ENCODE measurements at places on chromosomes 2 and 18. TPM values are rescaled to one million over a fixed set of nuclear protein-coding genes. Genes with fewer than 3 reads are reported as not detected.
A peak's percentile ranks its signal among the peaks of the same experiment; 100 is the strongest.

GRCh38 chr18:61628085-61628484 is 264.7 kb downstream of the RNF152 start:
- DNase-seq, result no peak
- no peaks in the 10 kb centered on the region for H3K36me3 ChIP-seq
- H3K4me1 ChIP-seq, result peaks cover 6% of the 10 kb centered on the region
- no peak overlapping the region for H3K27ac ChIP-seq
- H3K27me3 ChIP-seq, result no peaks in the 10 kb centered on the region

DNA sequence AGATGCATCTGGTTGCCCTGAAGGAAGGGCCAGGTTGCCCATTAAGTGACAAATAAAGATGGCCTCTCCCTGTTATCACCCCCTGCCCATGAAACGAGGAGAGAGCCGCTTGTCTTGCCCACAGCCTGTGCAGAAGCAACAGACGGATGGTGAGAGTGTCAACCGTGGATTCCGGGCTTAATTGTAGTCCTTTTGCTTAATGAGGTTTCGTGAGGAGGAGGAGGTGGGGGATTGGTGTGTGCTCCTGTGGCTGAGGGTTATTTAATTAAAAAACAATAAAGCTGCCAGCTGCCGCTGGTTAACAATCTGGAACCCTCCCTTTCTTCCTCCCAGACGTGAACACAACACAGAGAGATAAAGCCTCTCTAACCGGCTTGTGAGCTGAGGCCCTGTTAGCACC is 188.0 kb upstream of the PARD3B start:
- no peaks in the 10 kb centered on the region for H3K27me3 ChIP-seq
- no peak overlapping the region for H3K27ac ChIP-seq
- no peak overlapping the region for H3K4me3 ChIP-seq

DNA sequence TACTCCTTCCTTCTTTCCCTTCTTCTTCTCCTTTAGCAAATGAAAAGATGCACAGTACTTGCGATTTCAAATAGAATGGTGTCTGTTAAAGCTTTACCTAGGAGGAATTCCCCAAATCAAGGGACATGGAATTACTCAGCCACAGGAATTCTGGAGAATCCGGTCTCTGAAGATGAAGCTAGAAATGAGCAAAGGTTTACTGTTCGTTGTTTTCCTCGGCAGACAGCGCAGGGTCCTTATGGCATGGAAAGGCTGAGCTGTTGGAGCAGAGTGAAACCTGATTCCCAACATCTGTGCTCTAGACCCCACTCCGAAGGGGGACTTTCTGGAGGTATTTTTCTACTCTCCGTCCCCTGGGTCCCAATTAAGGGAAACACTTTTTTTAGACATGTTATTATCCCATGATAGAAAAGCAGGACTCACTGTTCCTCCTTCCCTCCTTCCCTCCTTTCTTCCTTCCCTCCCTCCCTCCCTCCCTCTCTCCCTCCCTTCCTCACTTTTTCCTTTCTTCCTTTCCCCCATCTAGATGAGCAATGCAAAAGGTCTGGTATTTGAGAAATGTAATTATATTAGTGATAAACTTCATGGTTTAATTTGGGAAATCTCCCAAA is 47.1 kb downstream of the CDCA7 start:
- peak; percentile 9 for DNase-seq
- no peaks in the 10 kb centered on the region for H3K36me3 ChIP-seq
- H3K4me1 ChIP-seq, result peaks cover 10% of the 10 kb centered on the region
- H3K27ac ChIP-seq, result no peak overlapping the region
- peaks cover 42% of the 10 kb centered on the region for H3K27me3 ChIP-seq

- H3K27me3 ChIP-seq, result no peaks in the 10 kb centered on the region
- H3K4me3 ChIP-seq, result no peak overlapping the region
- H3K4me1 ChIP-seq, result no peaks in the 10 kb centered on the region
- H3K36me3 ChIP-seq, result no peaks in the 10 kb centered on the region
Observed at GRCh38 chr2:88673363-88673762, 18.1 kb upstream of the RPIA start.

GRCh38 chr2:181847198-181847556 is 44.4 kb upstream of the ITPRID2 start:
- no peaks in the 10 kb centered on the region for H3K36me3 ChIP-seq
- H3K4me3 ChIP-seq, result no peak overlapping the region
- no peak overlapping the region for H3K27ac ChIP-seq
- no peaks in the 10 kb centered on the region for H3K27me3 ChIP-seq

Gene SERPINB12
- not detected for total RNA-seq

Gene TRAPPC12
- 94.4 TPM for total RNA-seq

DNA sequence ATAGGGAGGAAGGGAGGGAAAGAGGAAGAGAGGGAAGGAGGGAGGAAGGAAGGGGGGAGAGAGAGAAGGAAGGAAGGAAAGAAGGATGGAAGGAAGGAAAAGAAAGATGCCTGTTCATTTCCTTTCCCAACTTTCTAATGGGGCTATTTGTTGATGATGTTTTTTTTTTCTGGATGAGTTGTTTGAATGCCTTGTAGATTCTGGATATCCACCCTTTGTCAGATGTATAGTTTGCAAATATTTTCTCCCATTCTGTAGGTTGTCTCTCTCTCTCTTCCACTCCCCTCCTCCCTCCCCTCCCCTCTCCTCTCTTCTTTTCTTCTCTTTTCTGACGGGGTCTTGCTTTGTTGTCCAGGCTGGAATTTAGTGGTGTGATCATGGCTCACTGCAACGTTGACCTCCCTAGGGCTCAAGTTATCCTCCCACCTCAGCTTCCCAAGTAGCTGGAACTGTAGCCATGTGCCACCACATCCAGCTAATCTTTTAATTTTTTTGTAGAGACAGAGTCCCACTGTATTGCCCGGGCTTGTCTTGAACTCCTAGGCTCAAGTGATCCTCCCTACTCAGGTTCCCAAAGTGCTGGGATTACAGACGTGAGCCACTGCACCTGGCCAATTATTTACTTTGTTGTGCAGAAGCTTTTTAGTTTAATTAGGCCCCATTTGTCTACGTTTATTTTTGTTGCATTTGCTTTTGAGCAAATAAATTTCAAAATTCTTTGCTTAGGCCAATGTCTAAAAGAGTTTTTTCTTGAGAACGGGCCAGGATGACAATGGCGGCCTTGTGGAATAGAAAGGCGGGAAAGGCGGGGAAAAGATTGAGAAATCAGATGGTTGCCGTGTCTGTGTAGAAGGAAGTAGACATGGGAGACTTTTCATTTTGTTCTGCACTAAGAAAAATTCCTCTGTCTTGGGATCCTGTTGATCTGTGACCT is 57.3 kb upstream of the FAM117B start:
- DNase-seq, result no peak
- H3K27ac ChIP-seq, result no peak overlapping the region
- no peaks in the 10 kb centered on the region for H3K27me3 ChIP-seq
- no peaks in the 10 kb centered on the region for H3K36me3 ChIP-seq
- H3K4me1 ChIP-seq, result no peaks in the 10 kb centered on the region

DNA sequence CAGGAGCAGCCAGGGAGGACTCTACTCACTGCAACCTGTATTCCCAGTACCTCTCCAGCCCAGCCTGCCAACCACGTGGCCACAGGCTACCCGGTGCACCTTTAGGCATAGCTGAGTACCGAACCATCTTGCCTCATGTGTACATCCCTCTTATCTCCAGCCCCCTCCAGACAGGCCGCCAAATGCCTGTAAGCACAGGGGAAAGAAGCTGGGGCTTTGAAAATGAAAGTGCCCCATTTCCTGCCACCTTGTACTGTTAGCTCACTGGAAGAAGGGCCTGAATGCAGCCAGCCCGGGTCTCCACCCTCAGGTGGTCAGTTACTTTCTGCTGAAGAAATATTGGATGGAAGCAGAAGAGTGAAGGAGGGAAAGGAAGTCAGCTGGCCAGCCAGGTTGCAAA is 27.2 kb upstream of the RFX8 start:
- H3K36me3 ChIP-seq, result no peaks in the 10 kb centered on the region
- DNase-seq, result no peak
- H3K4me1 ChIP-seq, result peaks cover 21% of the 10 kb centered on the region
- no peak overlapping the region for H3K27ac ChIP-seq

DNA sequence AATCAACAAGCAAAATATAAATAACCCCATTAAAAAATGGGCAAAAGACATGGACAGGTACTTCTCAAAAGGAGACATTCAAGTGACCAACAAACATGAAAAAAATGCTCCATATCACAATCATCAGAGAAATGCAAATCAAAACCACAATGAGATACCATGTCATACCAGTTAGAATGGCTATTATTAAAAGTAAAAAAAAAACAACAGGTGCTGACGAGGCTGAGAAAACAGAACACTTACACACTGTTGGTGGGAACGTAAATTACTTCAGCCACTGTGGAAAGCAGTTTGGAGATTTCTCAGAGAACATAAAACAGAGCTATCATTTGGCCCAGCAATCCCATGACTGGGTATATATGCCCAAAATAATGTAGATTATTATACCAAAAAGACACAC is 69.1 kb downstream of the CWC22 start:
- DNase-seq, result no peak
- H3K27ac ChIP-seq, result no peak overlapping the region
- H3K27me3 ChIP-seq, result no peaks in the 10 kb centered on the region
- H3K36me3 ChIP-seq, result no peaks in the 10 kb centered on the region

Gene REG3G
- total RNA-seq, result not detected

Gene RAB27B
- not detected for total RNA-seq

Gene STPG4
- 0.75 TPM for total RNA-seq

DNA sequence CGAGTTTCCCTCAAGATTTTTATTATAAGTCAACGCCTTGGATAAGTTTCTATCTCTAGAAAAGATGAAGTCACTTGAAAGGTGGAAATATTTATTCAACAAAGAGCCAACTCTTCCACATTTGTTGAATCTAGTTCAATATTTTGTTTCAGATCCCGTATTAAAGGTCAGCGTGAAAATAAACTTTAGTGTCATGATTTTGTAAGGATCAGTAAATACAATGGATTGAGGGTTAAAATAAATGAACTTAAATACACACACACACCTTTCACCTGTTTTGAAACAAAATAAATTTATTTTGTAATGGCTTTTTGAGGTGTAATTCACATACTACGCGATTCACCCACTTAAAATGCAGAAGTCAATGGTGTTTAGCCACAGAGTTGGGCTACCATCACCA is 16.0 kb upstream of the NPPC start:
- H3K36me3 ChIP-seq, result no peaks in the 10 kb centered on the region
- no peaks in the 10 kb centered on the region for H3K27me3 ChIP-seq
- H3K4me1 ChIP-seq, result no peaks in the 10 kb centered on the region
- H3K27ac ChIP-seq, result no peak overlapping the region
- no peak overlapping the region for H3K4me3 ChIP-seq

- H3K36me3 ChIP-seq, result no peaks in the 10 kb centered on the region
- DNase-seq, result no peak
- H3K27ac ChIP-seq, result no peak overlapping the region
- H3K4me3 ChIP-seq, result no peak overlapping the region
- H3K27me3 ChIP-seq, result no peaks in the 10 kb centered on the region
- H3K4me1 ChIP-seq, result no peaks in the 10 kb centered on the region
Observed at GRCh38 chr2:163319006-163319405, 416.8 kb downstream of the FIGN start.

DNA sequence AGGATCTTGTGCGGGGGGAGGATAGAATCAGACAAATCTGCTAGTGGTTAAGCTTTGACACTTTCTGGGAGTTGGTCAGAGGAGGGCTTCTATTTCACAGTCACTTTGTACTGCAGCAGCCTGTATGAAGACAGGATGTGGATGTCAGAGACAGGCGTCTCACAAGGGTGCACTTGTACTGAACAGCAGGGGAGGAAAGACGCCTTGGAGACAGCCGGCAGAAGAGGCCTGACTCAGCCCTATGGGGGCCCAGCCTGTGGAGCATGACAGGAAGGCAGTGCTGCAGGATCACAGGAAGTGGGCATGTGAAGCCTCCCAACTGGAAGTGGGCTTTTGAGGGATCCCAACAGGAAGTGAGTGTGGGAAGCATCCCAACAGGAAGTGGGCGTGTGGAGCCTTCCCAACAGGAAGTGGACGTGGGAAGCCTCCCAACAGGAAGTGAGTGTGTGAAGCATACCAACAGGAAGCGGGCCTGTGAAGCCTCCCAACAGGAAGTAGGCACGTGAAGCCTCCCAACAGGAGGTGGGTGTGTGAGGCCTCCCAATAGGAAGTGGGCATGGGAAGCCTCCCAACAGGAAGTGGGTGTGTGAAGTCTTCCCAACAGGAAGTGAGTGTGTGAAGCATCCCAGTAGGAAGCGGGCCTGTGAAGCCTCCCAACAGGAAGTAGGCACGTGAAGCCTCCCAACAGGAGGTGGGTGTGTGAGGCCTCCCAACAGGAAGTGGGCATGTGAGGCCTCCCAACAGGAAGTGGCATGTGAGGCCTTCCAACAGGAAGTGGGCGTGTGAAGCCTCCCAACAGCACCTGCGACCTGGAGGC is 212.3 kb downstream of the SNTG2 start:
- no peaks in the 10 kb centered on the region for H3K27me3 ChIP-seq
- DNase-seq, result peak; percentile 89
- peak overlapping the region; percentile 93 for H3K27ac ChIP-seq
- no peaks in the 10 kb centered on the region for H3K36me3 ChIP-seq

Gene TUBA4B
- not detected for total RNA-seq

DNA sequence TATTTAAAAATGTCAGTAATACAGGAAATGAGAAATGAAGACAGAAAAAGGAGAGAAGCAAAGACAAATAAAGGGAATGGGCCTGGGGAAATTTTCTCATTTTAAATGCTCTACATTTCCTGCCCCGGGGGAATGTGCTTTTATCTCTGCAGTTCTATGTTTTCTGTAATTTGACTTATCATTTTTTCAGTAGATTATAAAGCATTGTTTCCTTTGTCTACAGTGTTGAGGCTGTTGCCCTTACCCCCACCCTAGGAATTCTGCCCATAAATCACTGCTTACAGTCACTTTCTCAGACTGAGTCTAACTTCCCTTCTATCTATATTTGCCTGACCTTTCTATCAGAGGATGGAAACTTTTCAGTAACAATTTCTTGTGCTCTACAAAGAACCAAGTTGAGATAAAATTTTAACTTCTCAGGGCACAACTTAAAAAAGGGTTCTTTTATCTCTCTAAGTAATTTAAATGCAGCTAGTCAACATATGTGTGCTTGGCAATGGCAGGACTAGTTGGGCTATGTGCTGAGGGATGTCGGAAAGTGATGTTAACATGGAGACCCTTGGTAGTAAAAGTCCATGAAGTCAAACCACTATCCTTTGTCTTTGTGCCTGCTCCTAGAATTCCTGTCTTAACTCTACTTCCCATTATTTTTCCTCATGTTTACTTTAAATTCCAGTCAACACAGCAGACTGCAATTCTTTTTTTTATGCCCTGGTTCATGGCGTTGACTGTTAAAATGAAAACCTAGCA is 146.5 kb upstream of the MMADHC start:
- H3K27ac ChIP-seq, result peak overlapping the region; percentile 18
- no peaks in the 10 kb centered on the region for H3K36me3 ChIP-seq
- DNase-seq, result peak; percentile 96
- H3K4me1 ChIP-seq, result peaks cover 37% of the 10 kb centered on the region
